Common myeloid progenitor, CD34-positive (primary cell): ENCODE measurements at places on chromosomes 3 and 15.

DNA sequence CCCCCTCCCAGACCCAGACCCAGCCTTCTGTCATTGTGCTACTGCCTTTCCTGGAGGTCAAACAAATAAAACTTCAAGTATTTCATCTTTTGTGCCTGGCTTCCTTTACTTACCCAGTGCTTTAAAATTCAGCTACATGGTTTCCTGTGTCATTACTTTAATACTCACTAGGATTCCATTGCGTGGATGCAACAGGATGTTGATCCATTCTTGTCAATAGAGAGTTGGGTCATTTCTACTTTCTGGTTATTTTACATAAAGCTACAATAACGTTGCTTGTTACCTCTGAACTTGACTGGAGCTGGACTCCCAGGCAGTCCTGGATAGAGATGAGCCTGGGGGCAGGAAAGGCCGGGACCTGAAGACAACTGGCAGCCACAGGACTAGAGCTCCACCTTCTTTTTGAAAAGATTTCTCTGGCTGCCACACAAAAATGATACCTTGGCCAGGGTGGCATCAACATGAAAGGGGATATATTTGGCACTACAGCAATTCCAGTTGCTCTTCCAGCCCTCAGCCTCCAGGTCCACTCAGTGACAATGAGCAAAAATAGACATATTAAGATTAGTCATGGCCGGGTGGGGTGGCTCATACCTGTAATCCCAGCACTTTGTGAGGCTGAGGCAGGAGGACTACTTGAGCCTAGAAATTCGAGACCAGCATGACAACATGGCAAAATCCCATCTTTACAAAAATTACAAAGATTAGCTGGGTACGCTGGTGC, 23.3 kb upstream of the HEG1 start:
- no peak for DNase-seq

GRCh38 chr3:70608434-70608833, 296.0 kb upstream of the MDFIC2 start:
- DNase-seq, result no peak

DNA sequence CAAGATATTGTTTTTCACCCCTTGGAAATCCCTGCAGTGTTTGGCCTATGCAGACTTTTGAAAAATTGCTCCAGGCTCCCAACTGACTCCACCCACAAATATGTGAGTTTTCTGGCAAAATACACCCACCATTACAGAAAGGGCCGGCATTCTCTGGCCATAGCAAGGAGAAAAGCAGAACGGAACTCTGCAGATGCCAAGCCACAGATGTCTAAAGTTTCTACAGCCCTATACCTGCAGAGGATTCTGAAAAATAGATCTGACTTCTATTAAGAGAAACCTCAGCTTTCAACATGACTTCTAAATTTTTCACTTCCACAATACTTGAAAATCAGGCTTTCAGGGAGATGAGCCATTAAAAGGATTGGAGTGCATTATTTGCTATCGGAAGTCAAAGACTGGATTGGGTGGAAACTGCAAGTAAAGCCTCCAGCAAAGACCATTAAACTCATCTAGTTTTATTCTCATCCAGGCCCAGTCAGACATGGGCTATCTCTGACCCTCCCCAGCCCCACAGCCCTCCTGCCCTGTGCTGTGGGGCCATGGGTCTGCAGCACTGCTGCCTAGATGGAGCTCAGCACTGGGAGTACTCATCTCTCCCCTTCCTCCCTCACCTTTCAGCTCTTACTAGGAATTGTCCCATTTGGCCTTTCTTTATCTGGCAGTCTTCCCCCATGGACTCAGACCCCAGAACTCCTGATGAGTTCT, 243.1 kb upstream of the GOLGA6L4 start:
- DNase-seq, result no peak

- no peak for DNase-seq
Measured at GRCh38 chr15:74863239-74864056, 9.7 kb downstream of the SCAMP2 start.

GRCh38 chr3:141058996-141059395, 7.8 kb downstream of the SPSB4 start:
- DNase-seq, result no peak

GRCh38 chr3:94064243-94064860, 1.5 kb downstream of the NSUN3 start:
- peak; percentile 27 for DNase-seq

DNA sequence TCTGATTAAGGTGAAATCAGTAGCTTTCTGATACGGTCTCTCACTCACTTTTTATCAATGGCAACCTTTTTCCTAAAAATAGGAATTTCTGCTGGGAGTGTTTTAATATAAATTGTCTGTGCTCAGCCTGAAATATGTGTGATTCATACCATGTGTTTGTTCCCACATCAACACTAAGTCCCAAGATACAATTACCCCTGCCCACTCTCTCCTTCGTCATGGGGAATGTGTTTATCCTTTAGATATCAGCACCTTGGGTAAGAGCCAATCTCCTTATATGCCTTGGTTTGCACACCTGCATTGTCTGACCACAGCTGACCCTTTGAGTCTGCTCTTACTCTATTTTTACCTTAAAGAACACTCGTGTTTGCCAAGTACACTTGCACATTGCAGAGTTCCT, 356.4 kb downstream of the LPP start:
- DNase-seq, result no peak

DNA sequence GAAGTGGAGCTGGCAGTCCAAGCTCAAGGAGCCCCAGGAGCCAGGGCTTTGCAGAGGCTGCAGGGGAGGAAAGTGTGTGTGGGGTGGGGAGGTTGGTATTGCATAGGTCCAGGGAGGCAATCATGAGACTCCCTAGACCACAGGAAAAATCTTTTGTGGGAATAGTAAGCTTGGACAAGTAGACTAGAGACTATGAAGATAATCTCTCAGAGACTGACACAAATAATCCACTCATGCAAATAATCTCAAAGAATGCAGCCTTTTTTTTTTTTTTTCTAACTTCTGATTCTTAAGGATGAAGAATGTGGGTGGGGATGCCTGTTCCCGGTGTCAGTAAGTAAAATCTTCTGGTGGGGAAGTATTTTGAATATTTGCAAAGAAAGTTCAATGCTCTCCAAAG, 113.7 kb downstream of the GREM1 start:
- no peak for DNase-seq

DNA sequence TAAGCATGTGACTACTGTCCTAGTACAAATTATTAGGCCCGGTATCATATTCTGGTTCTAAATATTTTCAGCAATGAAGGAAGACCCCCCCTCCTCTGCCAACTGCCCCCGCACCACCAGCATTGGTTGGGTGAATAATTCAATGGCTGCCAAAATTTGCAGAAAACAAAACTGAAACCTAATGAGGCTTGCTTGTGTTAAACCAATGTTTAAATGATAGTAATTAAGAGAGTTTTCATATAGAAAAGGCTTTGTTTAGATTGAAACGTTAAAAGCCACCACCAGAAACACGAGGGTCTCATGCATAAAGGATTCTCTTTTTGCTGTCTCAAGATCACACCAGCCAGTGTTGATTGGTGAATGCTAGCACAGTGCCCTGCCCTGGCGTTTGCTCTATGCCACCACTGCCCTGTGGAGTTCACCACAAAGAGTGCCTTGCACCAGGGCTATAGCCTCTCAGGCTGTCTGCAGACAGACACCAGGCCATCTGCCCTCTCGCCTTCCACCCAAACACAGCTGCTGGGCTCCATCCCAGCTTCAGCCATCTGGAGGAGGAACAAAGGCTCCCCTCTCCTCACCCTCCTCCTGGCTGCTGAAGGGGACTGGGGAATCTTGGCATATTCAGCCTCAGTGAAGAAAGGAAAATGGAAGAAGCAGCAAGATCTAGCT, 200.3 kb upstream of the PFN2 start:
- DNase-seq, result no peak

DNA sequence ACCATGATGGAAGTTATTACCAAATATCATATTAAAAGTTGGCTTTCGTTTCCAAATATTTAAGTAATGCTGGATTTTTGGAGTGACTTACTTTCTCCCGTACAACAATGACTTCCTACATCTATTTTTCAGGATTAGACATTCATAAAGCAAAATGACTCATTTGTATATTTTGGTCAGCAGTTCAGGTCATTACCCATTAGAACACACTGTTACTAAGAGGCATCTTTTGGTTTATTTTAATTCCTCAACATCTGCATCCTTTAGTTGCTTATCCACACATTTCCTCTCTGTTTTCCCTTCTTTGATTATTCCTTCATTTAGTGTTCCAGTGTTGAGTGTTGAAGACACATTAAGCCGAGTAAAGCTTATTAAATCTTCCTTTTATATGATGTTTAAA, 348.2 kb downstream of the NAALADL2 start:
- no peak for DNase-seq

- DNase-seq, result peak; percentile 48
Measured at GRCh38 chr3:172836390-172836997, 86.0 kb downstream of the ECT2 start.

DNA sequence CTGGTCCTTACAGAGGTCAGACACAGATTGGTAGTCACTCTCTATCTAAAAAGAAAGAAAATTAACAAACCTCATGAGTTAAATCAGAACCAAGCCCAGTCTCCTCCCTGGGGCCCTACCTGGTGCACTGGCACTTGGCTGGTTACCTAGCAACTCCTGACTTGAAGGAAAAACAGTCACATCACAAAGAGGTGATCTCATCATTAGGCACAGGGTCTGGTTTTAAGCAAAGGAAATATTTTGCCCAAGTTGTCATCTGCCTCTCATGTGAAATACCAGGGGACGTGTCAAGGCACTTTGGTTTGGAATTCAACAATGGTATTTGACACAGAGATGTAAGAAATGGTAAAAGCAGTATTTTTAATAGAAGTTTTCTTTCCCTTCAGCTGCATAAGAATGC, 47.7 kb upstream of the FMN1 start:
- no peak for DNase-seq

DNA sequence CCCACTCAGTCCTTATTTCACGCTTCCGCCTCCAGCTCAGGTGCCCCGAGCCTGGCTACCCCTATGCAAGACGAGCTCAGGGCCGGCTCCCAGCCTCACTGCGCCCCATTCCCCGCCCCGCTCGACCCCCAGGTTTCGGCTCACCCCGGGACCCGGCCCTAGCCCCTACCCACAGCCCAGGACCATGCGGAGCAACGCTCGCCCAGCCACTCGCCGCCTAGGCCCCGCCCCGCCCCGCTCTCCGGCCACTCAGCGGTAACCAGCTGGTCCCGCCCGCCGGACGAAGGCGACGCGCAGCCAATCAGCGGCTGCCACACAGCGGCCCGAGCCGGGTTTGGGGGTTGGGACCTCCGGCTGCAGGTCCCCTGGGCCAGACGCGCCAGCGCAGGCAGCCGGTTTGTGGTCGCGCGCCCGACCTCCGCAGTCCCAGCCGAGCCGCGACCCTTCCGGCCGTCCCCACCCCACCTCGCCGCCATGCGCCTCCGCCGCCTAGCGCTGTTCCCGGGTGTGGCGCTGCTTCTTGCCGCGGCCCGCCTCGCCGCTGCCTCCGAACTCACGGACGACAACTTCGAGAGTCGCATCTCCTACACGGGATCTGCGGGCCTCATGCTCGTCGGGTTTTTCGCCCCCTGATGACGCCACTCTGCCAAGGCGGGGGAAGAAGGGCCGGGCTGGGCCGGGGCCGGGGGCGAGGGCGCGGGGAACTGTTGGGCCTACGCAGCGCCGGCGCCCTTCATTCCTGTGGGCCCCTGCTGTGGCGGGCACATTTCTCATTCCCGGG, at the start of gene CATSPER2:
Gene CATSPER2 (minus strand): TSS at position 196 of the 781 bp plus-strand sequence. CDS start 783 bp downstream, outside the sequence.
- DNase-seq, result no peak

DNA sequence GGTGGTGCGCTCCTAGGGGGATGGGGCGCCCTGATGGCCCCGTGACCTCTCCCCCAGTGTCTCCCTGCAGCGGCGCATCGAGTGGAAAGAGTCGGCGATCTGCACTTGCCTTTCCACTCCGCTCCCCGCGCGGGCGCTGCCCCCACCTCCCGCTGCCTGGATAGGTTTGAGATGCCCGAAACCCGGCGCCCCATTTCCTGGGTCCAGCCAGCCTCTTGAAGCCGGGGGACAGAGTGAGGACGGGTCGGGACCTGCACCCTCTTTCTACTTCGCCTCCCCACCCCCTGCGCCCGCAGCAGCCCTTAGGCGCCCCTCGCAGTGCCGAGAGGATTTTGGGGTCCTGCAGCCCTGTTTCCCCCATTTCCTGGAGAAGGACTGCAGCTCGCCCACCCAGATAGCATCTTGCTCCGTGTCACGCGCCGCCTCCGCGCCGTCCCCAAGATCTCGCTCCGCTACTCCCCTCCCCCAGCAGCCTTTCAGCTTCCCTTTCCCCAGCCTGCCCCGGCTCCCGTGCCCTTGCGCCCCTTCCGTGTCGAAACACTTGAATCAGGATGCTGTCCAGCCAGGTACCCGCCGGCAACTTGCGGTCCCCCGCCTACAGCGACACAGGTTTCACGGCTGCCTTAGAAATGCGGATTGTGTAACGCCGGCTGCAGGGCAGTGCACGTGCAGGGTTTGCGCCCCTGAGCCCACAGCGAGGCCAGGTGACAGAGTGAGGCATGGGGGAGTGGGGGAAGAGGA, 519 bp downstream of the ABHD6 start:
- peak; percentile 62 for DNase-seq

DNA sequence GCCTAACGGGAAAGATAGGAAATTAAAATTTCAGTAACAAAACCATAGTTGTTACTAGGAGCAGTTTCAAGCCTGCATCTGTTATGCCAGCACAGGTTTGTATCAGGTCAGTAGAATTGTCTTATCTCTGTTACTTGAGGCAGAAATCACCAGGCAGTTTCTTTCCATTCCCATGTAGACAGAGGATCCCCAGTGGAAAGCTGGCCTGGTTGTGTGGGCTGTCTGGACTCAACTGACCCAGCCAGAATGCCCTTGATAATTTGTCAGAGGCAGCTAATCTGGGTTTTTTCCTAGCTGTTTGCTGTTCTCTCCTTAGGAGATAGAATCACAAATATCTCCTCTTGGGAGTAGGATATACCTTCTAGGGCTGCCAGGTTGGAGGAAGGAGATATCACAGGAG, 1044.7 kb downstream of the IGSF11 start:
- no peak for DNase-seq

- DNase-seq, result no peak
Measured at GRCh38 chr15:58471348-58471747, 39.6 kb downstream of the LIPC start.

DNA sequence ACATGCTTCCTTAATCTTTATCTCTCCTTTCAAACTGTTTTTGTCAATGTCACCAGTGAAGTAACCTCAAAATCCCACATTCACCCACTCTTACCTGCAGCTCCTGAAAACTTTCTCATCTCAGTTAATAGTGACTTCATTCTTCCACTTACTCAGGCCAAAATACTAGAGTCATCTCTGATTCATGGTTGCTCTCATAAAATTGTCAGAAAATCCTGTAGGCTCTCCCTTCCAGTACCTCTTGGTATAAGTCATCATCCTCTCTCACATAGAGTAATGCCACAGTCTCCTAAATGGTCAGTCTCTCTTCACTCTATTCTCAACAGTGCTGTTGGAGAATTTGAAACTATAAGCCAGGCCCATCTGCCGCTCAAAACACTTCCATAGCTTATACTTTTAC, 34.9 kb upstream of the POU1F1 start:
- DNase-seq, result no peak
